ENCODE measurements at places on chromosomes 4 and X.

- DNase-seq: no peak
Measured at GRCh38 chrX:24506082-24506481, 41.0 kb downstream of the PDK3 start.

DNA sequence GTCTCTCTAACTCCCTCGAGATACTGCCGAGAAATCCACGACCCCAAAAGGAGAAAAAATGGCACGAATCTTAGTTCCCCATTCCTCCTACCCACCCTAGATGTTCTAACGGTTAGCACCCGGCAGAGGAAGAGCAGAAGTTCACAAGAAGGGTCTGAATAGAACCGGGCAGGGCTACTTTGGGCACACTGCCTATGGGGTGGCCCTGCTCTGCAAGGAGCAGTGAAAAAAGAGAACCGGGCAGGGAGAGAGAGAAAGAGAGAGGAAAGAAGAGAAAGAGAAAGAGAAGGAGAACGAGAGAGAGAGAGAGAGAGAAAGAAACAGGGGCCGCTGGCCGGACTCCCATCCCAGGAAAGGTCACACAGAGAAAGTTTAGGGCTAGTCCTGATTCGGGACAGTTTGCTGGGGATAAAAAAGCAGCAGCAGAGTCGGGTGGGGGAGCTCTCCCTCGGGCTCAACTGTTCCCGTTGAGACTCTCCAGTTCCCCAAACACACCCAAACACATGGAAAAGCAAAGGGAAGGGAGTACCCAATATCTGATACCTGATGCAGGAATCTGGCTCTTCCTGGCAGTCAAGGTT, 468 bp downstream of the GLA start:
- DNase-seq: no peak

DNA sequence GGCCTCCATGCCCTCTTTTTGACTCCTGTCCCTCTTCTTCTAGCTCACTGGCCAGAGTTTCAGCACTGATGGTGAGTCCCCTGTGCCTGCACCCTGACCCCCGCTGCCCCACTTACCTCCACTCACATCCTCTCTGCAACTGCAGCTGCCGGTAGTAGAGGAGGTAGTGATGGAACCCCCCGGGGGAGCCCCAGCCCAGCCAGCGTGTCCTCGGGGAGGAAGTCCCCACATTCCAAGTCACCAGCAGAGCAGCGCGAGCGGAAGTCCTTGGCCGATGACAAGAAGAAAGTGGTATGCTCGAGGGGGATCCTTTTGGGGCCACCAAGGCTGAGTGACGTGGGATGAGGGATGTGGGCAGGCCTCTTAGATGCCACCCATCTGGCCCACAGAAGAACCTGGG, 5.8 kb downstream of the ARAF start:
- DNase-seq: no peak

DNA sequence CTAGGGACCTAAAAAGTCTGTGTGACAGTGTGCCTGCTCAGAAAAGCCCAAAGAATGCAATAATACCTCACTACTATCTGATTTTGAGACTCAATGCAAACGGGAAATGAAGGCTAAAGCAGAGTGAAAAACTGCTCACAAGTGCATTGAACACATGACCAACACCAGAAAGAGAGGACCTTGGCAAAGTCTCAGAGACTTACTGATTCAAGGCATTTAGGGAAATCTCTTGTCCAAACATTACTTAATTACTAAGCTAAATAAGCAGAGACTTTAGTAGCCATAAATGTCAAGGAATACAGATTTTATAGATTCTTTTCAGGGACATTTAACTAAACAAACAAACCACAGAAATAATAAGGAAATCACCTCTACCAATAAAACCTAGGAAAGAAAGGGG, 916.0 kb downstream of the FSTL5 start:
- DNase-seq: no peak

DNA sequence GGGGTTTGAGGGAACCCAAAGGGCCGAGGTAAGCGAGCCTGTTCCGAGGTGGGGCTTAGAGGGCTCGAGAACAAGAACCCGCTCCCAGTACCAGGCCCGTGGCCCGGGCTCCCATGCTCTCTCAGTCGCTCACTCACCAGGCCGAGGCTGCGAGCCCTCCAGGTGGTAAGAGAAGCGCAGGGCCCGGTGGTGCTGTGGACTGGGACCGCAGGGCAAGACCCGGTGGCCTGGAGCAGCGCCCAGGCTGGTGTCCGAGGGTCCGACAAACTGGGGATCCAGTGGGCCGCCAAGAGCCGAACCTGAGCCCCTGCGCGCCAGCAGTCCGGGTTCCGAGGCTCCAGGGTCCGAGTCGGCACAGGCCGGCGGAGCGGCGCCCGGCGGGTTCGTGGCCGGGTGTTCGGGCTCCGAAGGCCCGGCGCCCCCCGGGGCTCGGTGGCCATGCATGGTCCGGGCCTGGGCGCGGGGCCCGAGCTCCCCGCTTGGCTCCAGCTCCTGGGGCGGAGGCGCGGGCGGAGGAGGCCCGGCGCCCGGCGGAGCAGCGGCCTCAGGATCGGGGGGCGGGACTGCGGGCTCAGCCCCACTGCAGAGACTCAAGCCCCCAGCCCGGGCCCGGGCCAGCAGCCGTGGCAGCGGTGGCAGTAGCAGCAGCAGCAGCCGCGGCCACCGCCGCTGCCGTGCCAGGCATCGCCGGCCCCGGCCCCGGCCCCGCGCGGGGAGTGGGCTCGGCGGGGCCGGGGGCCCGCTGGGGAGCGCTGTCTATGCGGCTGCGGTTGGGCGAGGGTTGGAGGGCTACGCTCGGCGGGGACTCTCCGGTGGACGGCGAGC, 833 bp downstream of the FGD1 start:
- DNase-seq: no peak

DNA sequence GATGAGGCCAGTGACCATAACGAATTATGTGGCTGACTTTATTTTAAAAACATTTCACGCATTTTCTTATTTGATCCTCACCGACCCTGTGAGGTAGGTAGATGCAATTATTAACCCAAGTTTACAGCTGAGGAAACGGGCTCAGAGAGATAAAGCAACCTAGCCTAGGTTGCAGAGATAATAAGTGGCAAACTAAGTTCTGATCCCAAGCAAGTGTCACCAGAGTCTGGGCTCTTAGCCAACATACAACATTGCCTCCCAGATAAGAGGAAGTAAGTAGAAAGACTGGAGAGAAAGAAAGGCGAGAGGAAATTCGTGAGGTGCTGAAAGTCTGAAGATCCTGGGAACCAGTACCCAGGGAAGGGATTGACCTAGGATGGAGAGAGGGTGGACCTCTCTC, 77.4 kb upstream of the GPR50 start:
- no peak for DNase-seq

Data from breast epithelium (tissue), 4 donors.